ENCODE measurements at places on chromosomes 2 and 18.

- DNase-seq, result no peak
Measured at GRCh38 chr2:173349287-173349686, 5.4 kb upstream of the CDCA7 start.

- no peak for DNase-seq
Measured at GRCh38 chr2:240310645-240311044, 124.8 kb upstream of the GPC1 start.

GRCh38 chr2:136057802-136058140 is 60.2 kb downstream of the CXCR4 start:
- DNase-seq, result no peak

DNA sequence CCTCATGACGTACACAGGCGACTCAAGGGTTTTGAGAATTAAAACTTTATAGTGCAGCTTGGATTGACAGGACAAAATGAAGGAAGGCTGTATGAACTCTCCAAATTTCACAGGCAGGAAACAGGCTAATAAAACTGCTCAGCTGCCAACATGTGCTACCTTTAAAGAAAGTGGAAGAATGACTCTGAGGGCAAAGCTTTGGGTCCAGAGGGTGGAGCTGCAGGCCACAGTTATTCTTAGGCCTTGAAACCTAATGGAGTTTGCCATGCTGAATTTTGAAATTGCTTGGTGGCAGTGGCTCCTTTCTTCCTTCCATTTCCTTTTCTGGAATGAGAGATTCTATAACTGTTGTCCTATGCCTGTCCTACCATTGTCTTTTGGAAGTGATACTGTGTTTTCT is 34.8 kb downstream of the HAT1 start:
- peak; percentile 9 for DNase-seq

GRCh38 chr2:233063269-233063975 is 3.3 kb downstream of the INPP5D start:
- DNase-seq, result no peak

DNA sequence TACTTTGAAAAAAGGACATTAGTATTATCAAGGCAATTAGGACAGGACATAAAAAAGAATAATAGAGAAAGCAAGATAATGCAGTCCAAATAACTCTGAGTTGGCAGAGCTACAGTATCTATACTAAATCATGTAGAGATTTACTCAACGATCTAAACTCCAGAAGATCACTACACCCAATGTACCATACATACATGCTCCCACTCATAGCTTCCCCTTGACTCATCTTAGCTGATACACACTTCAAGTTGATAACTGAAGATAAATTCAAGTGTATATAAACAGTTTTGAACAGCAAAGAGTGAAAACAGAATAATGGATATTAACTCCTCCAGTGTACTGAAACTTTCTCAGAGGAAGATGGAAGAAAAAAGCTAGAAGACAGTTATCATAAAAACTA is 78.5 kb downstream of the SESTD1 start:
- DNase-seq, result peak; percentile 44

DNA sequence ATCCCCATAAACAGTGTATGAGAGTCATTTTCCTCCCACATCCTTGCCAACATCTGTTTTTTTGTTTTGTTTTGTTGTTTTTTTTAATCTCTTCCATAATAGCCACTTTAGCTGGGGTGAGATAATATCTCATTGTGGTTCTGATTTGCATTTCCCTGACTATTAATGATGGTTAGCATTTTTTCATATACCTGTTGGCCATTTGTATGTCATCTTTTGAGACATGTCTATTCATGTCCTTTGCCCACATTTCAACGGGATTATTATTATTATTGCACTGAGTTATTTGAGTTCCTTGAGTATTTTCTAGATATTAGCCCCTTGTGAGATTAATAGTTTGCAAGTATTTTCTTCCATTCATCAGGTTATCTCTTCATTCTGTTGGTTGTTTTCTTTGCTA is 223.3 kb downstream of the LPIN1 start:
- no peak for DNase-seq

Measured in cardiac fibroblast (primary cell).